Stomach (tissue), 19 donors: ENCODE measurements at places on chromosomes 1 and 21.
A peak's percentile ranks its signal among the peaks of the same experiment; 100 is the strongest.

GRCh38 chr1:192980856-192981255, 78.3 kb downstream of the UCHL5 start:
- DNase-seq, result no peak

DNA sequence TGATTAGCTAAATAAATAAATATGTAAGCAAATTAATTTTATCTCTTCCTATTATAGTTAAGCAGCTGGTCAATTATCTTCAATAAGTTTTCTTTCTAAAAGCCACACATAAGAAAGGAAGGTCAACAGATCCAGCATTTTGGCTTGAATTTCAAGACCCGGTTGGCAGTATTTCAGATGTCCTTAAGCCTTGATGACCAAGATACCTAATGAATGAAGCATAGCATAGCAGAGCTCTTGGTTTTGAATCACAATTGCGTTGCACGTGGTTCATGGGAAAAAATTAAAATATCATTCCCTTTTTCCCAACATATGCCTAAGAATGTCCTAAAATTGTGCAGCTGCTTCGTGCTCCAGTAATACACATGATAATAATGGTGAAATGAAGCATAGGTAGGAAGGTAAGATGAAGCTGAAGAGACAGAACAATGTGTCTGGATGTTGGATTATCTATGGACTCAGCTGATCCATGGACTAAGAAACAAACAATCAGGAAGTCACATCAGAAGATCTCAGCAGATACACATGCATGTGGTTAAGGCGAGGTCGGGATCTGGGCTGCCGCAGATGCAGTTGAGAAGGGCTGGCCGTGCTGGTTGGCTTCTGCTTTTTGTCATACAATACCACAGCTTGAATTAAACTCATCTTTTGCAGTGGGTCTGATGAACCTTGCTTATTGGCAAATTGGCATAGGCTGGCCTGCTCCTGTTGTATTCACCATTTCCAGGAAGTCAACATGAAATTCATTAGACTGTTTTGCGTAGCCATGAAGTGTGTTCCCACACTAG, 284.9 kb upstream of the RUNX1 start:
- no peak for DNase-seq

GRCh38 chr1:203335503-203335902, 15.4 kb downstream of the FMOD start:
- no peak for DNase-seq

DNA sequence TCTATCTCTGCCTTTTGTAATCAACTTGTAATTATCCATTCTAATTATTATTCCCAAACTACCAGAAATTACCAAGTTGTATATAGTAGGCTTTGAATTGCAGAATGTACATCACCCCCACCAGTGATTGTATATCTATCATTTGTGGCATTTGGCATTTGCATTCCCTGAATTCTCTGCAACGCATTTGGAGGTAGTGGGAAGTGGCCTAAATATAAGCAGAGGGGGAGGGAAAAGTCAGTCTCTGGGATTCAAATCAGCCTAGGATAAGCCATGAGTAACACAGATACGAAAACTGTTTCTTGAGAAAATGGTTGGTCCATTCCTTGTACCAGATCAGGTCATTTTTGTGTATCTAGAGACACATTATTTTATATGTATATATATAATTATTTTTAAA, 20.7 kb downstream of the DDX20 start:
- no peak for DNase-seq

- no peak for DNase-seq
Measured at GRCh38 chr1:224565611-224566406, 50.3 kb upstream of the CNIH3 start.

- DNase-seq, result no peak
Measured at GRCh38 chr1:36511804-36512798, 29.4 kb upstream of the CSF3R start.

DNA sequence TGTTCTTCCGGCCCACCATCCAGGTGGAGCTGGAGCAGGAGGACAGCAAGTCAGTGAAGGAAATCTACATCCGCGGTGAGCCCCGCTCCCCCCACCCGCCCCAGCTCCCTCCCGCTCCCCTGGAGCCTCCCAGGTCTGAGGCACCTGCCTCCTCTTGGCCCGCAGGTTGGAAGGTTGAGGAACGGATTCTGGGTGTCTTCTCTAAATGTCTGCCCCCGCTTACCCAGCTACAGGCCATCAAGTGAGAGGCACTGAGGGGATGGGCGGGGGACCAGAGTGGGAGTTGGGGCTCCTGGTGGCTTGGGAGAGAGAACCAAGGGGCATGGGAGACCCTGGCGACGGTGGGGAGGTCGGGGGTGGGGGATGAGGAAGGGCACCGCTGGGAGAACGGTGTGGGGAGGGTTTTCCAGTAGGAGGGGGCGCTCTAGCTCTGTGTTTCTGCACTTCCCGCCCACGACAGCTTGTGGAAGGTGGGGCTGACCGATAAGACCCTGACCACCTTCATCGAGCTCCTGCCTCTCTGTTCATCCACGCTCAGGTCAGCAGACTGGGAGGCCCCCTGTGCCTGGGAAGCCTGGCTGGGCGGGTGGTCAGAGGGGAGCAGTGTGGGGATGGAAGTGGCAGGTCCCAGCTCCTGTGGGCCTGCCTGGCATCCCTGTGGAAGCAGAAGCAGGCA, 4.2 kb downstream of the LRRC71 start:
- no peak for DNase-seq

- DNase-seq, result peak; percentile 91
Measured at GRCh38 chr1:27284425-27285273, 37.3 kb upstream of the TMEM222 start.

DNA sequence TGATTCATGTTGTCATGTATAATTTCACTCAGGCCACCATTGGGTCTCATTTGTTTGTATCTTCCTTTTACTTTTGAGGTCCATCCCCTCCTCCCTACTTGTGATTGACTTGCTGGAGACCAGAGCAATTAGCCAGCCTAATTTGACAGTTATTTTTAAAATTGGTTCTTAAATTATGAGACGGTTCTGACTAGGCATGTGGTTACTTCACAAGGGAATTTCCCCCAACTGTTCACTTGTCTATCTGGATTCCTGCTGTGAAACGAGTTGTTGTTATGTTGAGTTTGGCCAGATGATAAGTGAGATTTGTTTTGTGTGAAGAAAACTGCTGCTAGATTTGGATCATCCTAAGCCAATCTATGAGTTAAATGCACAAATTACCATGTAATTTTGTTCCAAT, 359.1 kb downstream of the BARHL2 start:
- no peak for DNase-seq

- DNase-seq, result no peak
Measured at GRCh38 chr1:2157856-2158255, 36.7 kb downstream of the FAAP20 start.

GRCh38 chr1:112255080-112255479, 140.9 kb upstream of the CTTNBP2NL start:
- DNase-seq, result no peak

- no peak for DNase-seq
Measured at GRCh38 chr1:184624626-184625025, 130.0 kb downstream of the EDEM3 start.

DNA sequence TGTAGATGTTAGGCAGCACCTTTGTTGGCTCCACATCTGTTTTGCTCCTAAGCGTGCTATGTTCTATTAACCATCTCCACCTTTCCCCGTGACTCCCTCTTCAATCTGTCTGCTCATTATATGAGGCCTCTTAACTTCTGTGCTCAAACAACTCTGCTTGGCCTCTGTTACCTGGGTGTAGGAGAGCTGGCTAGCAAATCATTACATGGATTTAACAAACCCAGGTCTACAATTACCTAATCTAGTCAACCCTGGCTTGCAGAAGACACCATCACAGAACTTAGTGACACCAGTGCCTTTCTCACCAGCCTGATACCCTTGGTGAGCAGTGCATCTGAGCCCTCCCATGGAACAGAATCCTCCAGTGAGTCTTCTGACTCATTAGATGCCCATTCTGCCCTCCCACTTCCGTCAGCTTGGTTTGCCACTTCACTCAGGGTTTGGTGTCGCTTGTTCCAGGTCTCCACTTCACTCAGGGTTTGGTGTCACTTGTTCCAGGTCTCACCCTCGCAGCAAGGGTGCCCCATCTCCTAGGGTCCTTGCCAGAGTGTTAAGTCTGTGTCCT, 92.0 kb upstream of the KIF26B start:
- no peak for DNase-seq

- no peak for DNase-seq
Measured at GRCh38 chr1:119081700-119082099, 58.8 kb downstream of the WARS2 start.

DNA sequence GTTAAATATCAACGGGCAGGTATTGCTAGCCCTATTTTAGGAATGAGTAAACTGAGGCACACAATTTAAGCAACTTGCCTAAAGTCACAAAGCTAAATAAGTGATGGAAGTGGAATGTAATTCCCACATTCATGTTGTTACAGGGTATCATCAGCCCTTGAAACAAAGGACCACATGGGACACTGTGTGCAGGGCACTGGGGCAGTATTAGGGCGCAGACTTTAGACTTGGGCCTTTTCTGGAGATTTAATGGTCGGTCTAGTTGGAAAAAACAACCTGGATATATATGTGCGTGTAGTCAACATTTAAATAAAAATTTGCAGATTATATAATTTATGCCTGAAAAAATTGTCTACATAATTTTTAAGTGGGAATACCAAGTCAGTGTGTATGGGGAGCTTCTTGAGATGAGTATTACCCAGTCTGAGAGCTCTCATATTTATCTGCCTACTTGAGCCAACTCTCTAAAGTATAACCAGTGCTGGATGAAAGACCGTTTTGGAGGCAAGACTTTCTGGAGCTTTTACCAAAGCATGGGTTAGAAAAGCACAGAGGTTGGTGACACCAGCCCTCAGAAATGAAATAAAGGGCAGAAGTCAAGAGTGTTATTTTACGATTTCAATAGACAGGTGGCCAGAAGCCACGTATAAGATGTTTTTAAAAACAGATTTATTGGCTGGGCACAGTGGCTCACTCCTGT, 1.6 kb downstream of the KDM1A start:
- no peak for DNase-seq
